ENCODE measurements at places on chromosomes 5 and 9. TPM values are rescaled to one million over a fixed set of nuclear protein-coding genes. Genes with fewer than 3 reads are reported as not detected.

The RASGRF2 gene
- 14.7 TPM for total RNA-seq

The EXOC3 gene
- 31.8 TPM for total RNA-seq

The OR13C2 gene
- total RNA-seq = not detected

The DROSHA gene
- total RNA-seq = 13.2 TPM

The PRR7 gene
- 25.8 TPM for total RNA-seq

The GPR107 gene
- 19.8 TPM for total RNA-seq

The ADAMTS13 gene
- 0.42 TPM for total RNA-seq

The BTNL9 gene
- 0.21 TPM for total RNA-seq

The NIPSNAP3A gene
- 21.6 TPM for total RNA-seq

The TMEM141 gene
- 16.1 TPM for total RNA-seq

The ZNF483 gene
- 29.9 TPM for total RNA-seq

The CD180 gene
- total RNA-seq = 2.3 TPM

The CER1 gene
- not detected for total RNA-seq

The HNRNPK gene
- total RNA-seq = 660 TPM

The CCNJL gene
- 0.94 TPM for total RNA-seq

The SLC6A18 gene
- total RNA-seq = not detected

The LCN10 gene
- total RNA-seq = not detected

The ZNF474 gene
- total RNA-seq = 0.10 TPM

The ANKRD20A1 gene
- 0.21 TPM for total RNA-seq

The SPINK6 gene
- not detected for total RNA-seq

The KCNIP1 gene
- not detected for total RNA-seq

The ANXA2R gene
- total RNA-seq = 31.4 TPM

The CBY3 gene
- 0.52 TPM for total RNA-seq

The DPYSL3 gene
- 0.52 TPM for total RNA-seq

The CCDC183 gene
- 1.7 TPM for total RNA-seq

The PRLR gene
- 1.6 TPM for total RNA-seq

The BAAT gene
- total RNA-seq = 0.10 TPM

The NOXA1 gene
- 2.2 TPM for total RNA-seq

The IL5 gene
- not detected for total RNA-seq

The DCAF10 gene
- total RNA-seq = 8.8 TPM

The GABRA6 gene
- not detected for total RNA-seq

The FABP6 gene
- total RNA-seq = not detected

The CFAP77 gene
- not detected for total RNA-seq

The CTXN3 gene
- total RNA-seq = not detected

The PTGES gene
- 8.7 TPM for total RNA-seq
